ENCODE measurements at places on chromosomes 3 and 15. TPM values are rescaled to one million over a fixed set of nuclear protein-coding genes. Genes with fewer than 3 reads are reported as not detected.

TRMT10C gene
- total RNA-seq = 28.0 TPM

PRSS50 gene
- total RNA-seq = not detected

CLEC3B gene
- 15.7 TPM for total RNA-seq

DZIP1L gene
- total RNA-seq = 1.0 TPM

FSIP1 gene
- 0.35 TPM for total RNA-seq

- H3K27ac ChIP-seq = no peak overlapping the region
- no peaks in the 10 kb centered on the region for H3K36me3 ChIP-seq
- no peaks in the 10 kb centered on the region for H3K27me3 ChIP-seq
Measured at GRCh38 chr3:124115956-124116355, 124.0 kb upstream of the ROPN1 start.
